Cortex of kidney (tissue), 1 donor: ENCODE measurements at places on chromosomes 3 and 15.

DNA sequence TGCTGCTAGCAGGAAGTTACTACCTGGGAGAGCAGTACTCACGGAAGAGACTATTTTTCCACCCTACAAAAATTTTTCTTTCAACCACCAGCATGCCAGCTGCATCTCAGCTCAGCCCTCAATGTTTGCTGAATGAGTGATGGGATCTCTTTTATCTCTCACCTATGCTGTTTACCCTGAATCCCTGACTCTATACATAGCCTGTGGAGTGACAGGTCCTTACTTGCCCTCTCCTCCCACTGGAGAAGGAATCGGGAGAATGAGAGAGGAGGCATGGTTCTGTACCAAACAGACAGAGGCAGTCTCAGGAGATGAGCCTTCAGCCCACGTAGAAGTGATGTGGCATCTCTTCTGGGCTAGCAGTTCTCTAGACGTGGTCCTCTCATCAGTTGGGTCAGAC lies 6.7 kb upstream of the DGKG start:
- DNase-seq: no peak

- DNase-seq: no peak
These were observed 41.9 kb downstream of the NOX5 start for GRCh38 chr15:69056365-69056764.

DNA sequence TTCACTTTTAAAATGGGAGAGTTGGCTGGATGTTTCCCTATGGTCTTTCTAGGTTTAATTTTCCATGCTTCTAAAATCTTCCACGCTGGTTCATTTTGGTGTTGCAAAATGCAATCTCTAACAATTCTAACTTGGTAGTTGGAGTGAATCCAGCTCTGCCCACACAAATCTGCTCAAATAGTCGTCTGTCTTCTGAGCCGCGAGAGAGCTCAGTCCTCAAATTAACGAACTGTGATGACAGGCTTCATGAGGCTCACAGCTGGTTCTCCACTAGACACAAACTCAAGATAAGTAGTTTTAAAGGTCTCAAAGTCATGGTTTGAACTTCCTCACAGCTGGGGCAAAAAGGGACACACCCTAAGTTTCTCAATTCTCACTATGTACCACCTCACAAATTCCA lies 178.6 kb upstream of the LYSMD4 start:
- no peak for DNase-seq

DNA sequence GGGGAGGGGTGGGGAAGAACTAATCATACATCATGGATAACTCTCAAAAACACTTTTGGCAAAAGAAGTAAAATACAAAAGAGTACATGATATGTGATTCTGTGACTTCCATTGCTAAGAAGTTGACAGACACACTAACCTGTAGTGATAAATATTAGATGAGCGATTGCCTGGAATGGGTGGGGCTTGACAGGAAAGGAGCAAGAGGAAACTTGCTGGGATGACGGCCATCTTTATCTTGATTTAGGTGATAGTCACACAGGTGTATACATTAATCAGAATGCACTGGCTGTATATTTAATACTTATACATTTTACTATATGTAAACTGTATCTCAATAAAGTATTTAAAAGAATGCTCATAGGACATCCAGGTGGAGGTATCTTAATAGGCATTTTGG lies 13.1 kb downstream of the PARL start:
- no peak for DNase-seq

DNA sequence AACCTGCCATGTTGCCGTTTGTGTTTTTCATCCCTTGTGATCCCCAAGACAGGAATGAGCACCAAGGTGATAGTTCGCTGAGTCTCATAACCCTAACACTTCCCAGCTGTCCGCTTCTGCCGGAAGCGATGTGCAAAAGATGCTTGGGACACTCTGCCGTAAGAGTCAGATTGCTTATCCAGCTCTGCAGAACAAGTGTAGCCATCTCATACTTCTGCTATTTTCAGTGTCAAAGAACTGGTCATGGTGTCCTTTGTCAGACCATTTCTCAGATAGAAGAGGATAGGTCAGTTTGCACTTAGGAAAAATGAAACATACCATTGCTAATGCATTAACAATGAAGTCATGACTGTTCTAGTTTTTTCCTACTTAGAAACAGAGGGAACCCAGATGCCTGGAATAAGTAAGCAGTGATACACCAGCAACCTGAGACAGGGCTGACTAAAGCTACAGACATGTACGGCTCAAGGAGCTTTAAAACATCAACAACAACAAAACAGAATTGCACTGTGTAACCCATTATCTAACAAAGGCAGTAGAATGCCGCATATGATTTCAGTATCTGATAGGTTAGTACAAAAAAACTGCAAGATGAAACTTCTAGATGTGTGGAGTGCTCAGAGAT lies 134.0 kb upstream of the IL12A start:
- no peak for DNase-seq

- DNase-seq: no peak
These were observed 4.0 kb downstream of the INAFM2 start for GRCh38 chr15:40327457-40327856.

DNA sequence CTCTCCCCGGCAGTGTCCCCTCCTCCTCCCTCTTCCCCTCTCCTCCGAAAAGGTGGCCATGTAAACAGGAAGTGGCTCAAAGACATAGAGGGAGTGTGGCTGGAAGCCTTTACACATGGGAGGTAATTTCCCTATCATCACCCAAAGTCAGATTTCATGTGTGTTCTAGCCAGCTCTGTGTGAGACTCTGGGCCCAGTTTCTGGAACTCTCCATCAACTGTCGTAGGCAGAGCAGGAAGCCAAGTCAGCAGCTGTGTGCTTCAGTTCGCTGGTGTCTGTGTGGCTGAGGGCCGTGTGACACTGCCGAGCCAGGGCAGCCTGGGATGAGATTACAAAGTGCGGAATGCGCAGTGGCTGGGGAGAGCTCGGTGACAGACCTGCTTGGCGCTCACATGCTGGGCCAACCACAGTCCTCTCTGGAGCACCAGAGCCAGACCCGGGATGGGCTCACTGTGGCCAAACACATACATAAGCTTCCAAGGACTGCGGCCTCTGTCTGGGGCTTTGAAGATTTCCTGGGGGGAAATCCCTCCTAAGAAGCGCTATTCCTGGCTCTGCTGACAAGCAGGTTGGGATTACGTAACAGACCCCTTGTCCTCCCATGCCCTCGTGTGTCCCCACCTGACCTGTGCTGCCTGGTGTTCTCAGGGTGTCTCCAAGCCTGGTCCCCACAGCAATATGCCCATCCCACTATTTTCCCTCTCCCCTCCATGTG lies 50.7 kb downstream of the UMPS start:
- no peak for DNase-seq

DNA sequence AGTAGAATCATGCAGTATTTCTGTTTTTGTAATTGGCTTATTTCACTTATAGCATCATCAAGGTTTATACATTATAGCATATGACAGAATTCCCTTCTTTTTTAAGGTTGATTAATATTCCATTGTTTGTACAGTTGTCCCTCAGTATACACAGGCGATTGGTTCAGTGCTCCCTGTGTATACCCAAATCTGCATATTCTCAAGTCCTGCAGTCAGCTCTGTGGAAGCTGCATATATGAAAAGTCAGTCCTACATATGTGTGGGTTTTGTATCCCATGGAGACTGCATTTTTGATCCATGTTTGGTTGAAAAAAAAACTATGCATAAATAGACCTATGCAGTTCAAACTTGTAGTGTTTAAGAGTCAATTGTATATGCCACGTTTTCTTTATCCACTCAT lies 127.7 kb downstream of the ISL2 start:
- DNase-seq: no peak

- no peak for DNase-seq
These were observed 31.0 kb downstream of the GRIP2 start for GRCh38 chr3:14508966-14509795.

DNA sequence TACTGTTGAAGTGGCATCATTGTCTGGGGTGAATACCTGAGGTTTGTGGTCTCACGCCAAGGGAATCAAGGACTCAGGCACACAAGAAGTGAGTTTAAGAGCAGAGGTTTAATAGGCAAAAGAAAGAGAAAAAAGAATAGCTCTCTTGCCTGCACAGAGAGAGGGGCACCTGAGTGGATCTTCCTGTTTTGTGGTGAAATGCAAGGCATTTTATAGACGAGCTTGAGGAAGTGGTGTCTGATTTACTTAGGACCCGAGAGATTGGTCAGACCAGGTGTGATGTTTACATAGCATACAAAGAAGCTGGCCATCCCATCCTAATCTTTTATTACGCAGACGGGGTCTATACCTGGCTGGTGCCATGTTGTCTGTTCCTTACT lies 13.2 kb downstream of the CCR5 start:
- DNase-seq: no peak

DNA sequence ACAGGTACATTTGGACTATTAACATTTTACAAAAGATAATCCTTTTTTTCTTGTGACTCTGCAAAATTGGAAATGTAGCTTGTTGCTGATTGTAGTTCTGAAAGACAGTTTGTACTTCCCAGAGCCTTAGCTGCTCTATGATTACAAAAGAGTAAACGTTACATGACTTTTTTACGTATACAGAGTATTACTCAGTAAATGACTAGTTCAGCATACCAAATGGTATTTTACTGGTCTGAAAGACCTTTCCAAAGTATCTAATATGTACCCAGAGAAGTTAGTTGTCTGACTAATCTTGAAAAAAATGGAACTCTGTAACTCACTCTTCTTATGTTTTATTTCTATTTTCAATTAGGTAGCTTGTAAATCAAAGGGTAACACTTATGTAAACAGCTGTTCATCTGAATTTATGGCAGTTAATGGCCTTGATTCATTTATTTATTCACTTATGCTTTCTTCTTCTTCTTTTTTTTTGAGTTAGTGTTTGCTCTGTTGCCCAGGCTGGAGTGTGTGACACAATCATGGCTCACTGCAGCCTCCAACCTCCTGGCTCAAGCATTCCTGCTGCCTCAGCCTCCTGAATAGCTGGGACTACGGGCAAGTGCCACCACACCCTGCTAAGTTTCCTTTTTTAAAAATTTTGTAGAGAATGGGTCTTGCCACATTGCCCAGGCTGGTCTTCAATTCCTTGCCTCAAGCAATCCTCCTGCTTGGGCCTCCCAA lies 151.7 kb downstream of the C3orf38 start:
- DNase-seq: no peak

DNA sequence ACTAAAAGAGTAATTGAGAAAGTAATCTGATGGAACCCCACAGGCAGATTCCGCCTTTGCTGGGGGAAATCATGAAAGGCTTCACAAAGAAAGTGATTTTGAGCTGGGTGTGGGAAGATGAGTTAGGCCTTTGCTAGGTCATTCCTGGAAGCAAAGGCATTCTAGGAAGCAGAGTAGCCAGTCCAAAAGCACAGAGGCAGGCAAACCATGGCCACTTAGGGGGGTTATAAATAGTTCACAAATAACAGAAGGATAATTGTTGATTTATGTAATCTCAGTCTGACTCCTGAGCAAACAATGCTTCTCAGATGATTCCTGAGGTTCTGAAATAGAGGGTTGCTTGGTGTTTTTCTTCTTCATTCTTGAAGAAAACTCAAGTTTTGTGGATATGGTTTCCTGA lies 576.3 kb downstream of the NTRK3 start:
- DNase-seq: no peak

DNA sequence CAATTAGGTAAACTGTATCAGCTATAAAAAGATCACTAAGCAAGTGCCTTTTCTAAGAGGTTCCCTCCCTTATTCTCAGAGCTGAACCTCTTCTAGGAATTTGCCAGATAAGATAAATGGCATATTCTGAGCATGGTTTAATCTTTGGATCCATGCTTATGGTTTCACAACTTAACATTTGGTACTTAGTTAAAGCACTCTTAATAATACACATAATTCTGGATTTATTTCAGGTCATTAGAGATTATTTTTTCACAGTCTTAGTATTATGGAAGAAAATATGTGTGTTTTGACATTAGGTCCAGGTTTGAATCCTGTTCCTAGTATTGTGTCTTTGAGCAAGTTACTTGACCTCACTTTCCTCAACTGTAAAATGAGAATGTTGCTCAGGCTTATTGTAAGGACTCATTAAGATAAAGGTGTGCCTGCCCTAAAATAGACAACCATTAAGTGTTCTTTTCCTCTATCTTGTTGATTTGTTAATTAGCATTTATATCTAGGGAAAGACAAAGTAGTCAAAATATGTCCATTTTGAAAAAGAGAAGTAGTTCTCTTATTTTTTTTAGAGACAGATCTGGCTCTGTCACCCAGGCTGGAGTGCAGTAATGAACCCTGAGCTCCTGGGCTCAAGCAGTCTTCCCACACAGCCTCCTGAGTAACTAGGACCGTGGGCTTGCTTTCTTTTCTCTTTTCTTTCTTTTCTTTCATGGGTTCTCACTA lies 43.4 kb downstream of the TSC22D2 start:
- no peak for DNase-seq

DNA sequence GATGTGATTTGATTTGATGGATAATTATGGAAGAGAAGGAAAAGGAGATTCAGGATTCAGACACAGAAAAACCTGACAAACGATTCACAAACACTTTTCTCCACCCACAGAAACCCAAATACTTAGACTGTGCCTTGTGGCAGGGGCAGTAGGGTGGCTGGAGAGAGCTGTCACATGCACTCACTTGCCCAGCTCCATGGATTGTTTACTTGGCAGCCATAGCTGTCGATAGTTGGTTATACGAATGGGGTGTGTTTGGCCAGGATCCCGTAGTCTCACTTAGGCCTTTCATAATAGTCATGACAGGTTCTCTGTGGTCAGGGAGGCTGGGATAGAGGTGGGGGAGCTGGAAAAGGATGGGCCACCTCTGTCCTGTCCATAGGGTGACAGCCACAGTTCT lies 76.9 kb downstream of the CACNA1D start:
- no peak for DNase-seq

- no peak for DNase-seq
These were observed 27.3 kb downstream of the CCR3 start for GRCh38 chr3:46269556-46269955.

GRCh38 chr15:58549013-58549784 lies 117.4 kb downstream of the LIPC start:
- DNase-seq: no peak

- DNase-seq: no peak
These were observed 41.8 kb downstream of the IQCB1 start for GRCh38 chr3:121793078-121793477.

DNA sequence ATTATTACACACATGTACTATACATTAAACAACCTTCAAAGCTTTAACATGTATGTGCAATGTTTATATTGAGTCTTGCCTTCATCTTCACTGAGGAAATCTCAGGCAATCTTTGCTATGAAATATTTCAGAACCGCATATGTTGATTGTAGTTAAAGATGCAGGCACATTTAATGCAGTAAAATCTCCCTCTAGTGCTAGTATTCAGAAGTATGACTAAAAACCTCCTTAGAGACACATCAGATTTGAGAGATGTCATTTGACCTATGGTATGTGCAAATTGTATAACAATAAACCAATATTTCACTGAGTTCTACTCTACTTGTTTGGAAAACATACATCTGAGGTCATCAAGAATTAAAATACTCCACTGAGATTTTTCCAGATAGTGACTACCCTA lies 123.8 kb upstream of the C15orf61 start:
- DNase-seq: no peak

- DNase-seq: no peak
These were observed 235.3 kb downstream of the CDIN1 start for GRCh38 chr15:36814708-36815107.
